ENCODE measurements at places on chromosomes 4 and X. TPM values are rescaled to one million over a fixed set of nuclear protein-coding genes. Genes with fewer than 3 reads are reported as not detected.

Gene ETDA
- not detected for total RNA-seq

Gene ASB12
- not detected for total RNA-seq

Gene ENPEP
- total RNA-seq: 0.13 TPM

Gene SOX3
- total RNA-seq: not detected

Gene SYTL5
- total RNA-seq: 0.46 TPM
